ENCODE measurements at places on chromosomes 12 and 14. TPM values are rescaled to one million over a fixed set of nuclear protein-coding genes. Genes with fewer than 3 reads are reported as not detected.

GRCh38 chr14:96205059-96205977 lies 679 bp downstream of the BDKRB2 start:
- H3K36me3 ChIP-seq, result no peaks in the 10 kb centered on the region
- H3K27ac ChIP-seq, result no peak overlapping the region
- DNase-seq, result no peak
- H3K27me3 ChIP-seq, result peaks cover 28% of the 10 kb centered on the region

DNA sequence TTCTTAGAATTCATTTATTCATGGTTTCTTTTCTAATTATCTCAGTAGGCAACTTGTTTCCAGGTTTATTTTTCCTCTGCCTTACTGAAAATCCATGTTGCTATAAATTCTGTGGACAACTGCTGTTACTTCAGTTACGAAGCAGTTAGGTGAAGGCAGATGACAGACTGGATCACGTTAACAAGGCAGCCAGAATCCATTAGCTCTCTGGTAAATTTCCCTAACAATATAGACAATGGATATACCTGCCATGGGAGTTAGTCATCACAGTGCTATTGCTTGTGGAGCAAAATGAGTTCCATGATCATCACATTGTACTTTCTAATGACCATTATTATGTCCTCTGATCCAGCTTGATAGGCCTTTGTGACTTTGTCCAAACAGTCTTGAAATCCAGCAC lies 291.5 kb downstream of the NELL2 start:
- no peak overlapping the region for H3K4me3 ChIP-seq
- H3K27me3 ChIP-seq, result no peaks in the 10 kb centered on the region
- H3K27ac ChIP-seq, result no peak overlapping the region
- H3K4me1 ChIP-seq, result peaks cover 3% of the 10 kb centered on the region

DNA sequence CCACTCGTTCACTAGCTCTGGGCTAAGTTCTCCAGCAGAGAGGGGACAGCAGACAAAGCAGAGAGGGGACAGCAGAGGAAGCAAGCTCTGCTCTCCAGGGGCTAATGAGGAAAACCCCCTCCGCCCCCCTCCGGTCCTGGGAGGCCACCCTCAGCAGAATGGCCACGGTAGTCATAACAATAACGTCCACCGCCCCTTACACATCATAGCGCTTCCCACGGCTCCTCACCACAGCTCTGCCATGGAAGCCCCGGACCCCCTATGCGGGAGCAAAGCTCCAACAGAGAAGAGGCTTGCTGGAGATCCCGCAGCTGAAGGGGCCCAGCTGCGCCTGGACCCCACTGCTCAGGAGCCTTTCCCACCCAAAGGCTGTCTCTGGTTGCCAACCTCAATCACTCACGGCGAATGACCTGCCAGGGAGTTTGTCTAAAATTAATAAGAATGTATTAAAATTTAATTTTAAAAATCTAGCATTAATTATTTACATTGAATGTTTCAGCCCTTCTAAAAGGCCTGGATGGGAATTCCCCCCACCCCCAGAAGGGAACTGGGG lies 17.4 kb downstream of the BEGAIN start:
- H3K27ac ChIP-seq, result no peak overlapping the region
- peaks cover 8% of the 10 kb centered on the region for H3K4me1 ChIP-seq

LBHD2 gene
- total RNA-seq, result not detected

DNA sequence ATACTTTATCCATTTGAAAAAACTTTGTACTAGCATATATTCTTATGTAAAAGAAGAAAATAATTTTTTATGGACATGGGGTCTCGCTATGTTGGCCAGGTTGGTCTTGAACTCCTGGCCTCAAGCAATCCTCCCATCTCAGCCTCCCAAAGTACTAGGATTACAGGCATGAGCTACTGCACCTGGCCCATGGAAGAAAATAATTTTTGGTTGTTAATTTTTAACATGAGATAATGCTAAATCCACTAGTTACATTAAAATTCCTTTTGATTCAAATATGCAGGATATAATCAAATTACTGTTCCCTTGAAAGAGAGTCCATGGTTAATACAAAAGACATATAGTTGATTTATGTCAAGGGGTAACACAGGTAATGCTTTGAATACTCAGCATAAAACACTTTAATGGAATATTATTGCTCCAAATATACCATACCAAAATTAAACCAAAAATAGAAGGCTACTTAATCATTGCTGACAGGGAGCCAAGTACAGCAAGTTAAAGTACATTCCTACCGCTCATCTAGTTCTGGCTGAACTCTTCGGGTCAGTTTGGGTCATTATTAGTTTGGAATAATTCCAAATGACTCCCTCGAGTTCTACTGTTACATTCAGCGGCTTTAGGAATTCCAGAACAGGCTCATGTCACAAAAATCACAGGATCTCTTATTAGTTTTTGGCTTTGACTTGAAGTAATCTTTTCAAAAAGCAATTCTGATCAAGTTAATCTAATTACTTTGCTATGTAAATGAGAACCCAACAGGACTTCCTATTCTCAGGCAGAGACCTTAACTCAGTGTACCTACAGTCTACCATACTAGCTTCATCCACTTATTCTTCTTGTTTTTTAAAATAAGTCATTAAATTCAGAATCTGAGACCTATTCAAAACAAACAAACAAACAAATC lies 6.1 kb downstream of the SOS2 start:
- no peak overlapping the region for H3K4me3 ChIP-seq
- peaks cover 47% of the 10 kb centered on the region for H3K4me1 ChIP-seq
- H3K27me3 ChIP-seq, result no peaks in the 10 kb centered on the region
- H3K36me3 ChIP-seq, result peaks cover 4% of the 10 kb centered on the region

PTPRB gene
- not detected for total RNA-seq

GRCh38 chr12:84702001-84702400 lies 210.6 kb downstream of the SLC6A15 start:
- H3K36me3 ChIP-seq, result no peaks in the 10 kb centered on the region
- H3K27me3 ChIP-seq, result no peaks in the 10 kb centered on the region
- no peak overlapping the region for H3K27ac ChIP-seq
- no peak for DNase-seq

DNA sequence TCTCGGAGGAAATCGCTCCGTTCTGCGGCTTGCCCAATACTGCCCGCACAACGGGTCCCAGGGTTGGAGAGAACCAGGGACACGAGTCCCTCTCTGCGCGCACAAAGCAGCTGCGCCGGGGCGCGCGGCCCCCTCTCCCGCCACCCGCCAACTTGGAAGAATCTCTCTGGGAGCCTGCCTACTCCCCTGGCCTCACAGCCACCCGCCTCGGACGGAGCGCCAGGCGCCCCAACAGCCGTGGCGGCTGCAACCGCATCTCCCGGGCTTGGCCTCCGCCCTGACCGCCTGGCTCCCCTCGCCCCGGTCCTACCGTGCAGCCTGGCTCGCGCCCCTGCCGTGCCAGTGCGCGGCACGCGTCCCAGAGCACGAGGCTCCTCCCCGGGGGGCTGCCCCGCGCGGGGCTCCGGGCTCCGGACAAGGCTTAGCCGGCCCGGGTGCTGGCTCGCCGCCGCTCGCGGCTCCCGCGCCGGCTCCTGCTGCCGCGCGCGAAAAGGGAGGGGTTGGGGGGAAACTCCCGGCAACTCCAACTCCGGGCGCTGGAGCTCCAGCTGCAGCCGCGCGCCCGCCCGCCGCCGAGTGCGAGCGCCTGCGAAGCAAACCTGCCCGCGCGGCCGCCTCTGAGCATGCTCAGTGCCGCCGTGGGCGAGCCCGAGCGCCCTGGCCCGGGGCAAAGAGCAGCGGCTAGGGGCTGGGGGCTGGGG lies at the start of gene STXBP6:
TSS of gene STXBP6 (minus strand) at position 580 of the 701 bp plus-strand sequence. CDS start 75,329 bp downstream, outside the sequence.
- peaks cover 9% of the 10 kb centered on the region for H3K4me1 ChIP-seq
- H3K27me3 ChIP-seq, result peaks cover 35% of the 10 kb centered on the region
- H3K27ac ChIP-seq, result no peak within 1 kb of the TSS
- peak within 1 kb of the TSS; percentile 51 for H3K4me3 ChIP-seq
- no peaks in the 10 kb centered on the region for H3K36me3 ChIP-seq

- H3K27ac ChIP-seq, result no peak overlapping the region
- no peaks in the 10 kb centered on the region for H3K4me1 ChIP-seq
- no peak overlapping the region for H3K4me3 ChIP-seq
- H3K27me3 ChIP-seq, result peaks cover 10% of the 10 kb centered on the region
Observed at GRCh38 chr12:109029411-109029810, 8.5 kb upstream of the SVOP start.

DNA sequence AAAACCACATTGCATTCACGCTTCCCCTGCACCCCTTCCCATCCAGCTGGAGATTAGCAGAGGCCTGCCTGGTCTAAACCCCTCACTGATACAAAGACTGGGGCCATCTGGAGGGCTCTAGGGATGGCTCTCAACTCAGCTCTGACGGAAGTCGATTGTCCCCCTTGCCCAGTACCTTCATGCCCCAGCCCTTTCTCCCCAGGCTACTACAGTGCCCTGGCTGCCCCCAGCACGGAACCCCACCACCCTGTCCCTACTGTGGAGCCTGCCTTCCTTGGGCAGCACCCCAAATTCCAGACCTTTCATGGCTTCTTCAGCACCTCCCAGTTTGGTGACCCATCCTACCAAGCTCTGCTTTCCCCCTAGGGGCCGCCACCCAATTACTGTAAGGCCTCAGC lies 25.6 kb downstream of the ZFP36L1 start:
- H3K4me1 ChIP-seq, result peaks cover 40% of the 10 kb centered on the region
- no peak overlapping the region for H3K27ac ChIP-seq
- no peaks in the 10 kb centered on the region for H3K36me3 ChIP-seq
- H3K27me3 ChIP-seq, result no peaks in the 10 kb centered on the region
- H3K4me3 ChIP-seq, result no peak overlapping the region

DNA sequence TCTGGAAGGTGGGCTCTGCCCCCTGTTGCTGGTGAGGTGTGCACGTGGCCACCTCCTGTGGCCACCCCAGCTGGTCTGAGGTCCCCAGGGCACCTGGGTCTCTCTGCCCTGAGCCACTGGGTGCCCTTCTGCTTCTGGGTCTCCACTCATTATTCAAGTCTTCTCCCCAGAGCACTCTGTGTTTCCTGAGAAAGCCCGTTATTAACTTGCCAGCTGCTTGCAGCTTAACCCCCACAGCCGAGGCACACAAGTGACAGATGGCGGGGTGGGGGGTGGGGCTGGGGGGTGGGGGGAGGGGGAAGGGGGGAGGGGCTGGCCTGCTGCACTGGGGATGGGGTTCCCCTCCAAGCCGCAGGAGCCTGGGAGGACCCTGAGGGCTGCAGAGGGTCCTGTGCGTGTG lies 40.5 kb downstream of the FBRSL1 start:
- H3K27me3 ChIP-seq, result no peaks in the 10 kb centered on the region
- no peaks in the 10 kb centered on the region for H3K4me1 ChIP-seq
- H3K27ac ChIP-seq, result no peak overlapping the region
- no peak for DNase-seq

- peaks cover 1% of the 10 kb centered on the region for H3K27me3 ChIP-seq
- no peak overlapping the region for H3K4me3 ChIP-seq
- H3K4me1 ChIP-seq, result no peaks in the 10 kb centered on the region
- DNase-seq, result no peak
- H3K36me3 ChIP-seq, result no peaks in the 10 kb centered on the region
Observed at GRCh38 chr12:95151406-95151805, 65.9 kb downstream of the FGD6 start.

DNA sequence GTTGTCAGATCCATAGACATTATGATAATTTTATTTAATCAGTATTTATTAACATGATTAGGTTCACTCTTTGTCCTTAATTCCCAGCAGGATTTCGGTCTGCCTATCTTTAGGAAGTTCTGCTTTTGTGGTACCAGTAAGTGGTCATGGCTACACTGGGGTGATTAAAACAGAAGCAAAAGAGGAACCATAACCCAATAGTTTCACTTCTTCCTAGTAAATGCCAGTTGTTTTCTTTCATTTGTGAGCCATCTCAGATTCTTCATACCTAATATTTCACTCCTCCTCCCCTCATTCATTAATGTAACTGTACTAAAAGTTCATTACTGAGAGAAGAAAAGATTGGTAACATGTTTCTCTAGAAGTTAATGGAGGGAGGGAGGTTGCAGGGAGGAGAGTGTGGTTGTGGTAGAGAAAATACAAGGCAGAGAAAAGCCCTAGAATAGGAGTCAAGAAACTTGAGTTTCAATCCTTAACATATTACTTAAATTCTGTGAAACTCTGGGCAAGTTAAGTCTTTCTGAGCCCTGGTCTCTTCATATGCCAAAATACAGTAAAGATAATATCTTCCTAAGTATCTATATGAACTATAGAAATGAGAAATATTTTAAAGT lies 101.2 kb downstream of the PEBP1 start:
- H3K27me3 ChIP-seq, result no peaks in the 10 kb centered on the region
- H3K4me3 ChIP-seq, result no peak overlapping the region
- peaks cover 1% of the 10 kb centered on the region for H3K4me1 ChIP-seq
- no peak for DNase-seq
- peaks cover 26% of the 10 kb centered on the region for H3K36me3 ChIP-seq

PLEKHH1 gene
- total RNA-seq, result 1.7 TPM

- no peak for DNase-seq
- peaks cover 24% of the 10 kb centered on the region for H3K4me1 ChIP-seq
- H3K27me3 ChIP-seq, result peaks cover 34% of the 10 kb centered on the region
- H3K36me3 ChIP-seq, result no peaks in the 10 kb centered on the region
- no peak overlapping the region for H3K27ac ChIP-seq
- H3K4me3 ChIP-seq, result peak overlapping the region; percentile 24
Observed at GRCh38 chr12:50058743-50059312, 1.4 kb downstream of the ASIC1 start.

DNA sequence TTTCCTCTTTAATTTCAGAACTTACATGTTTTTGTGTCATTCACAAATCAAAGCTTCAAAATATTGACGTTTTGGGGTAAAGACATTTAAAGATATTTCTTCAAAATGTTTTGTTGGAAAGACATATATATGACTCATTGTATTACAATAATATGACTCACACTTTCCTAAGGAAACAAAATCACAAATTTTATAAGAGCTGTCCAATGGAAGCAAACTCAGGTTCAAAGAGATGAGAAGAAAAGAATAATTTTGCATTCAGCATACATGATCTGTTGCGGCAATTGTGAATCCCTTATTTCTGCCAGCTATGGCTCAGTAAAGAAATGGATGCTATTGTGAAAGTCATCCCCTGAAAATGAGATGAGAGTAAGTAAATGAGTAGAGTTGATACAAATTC lies 82.7 kb downstream of the GRIP1 start:
- H3K27ac ChIP-seq, result no peak overlapping the region
- no peak for DNase-seq
- H3K4me1 ChIP-seq, result no peaks in the 10 kb centered on the region
- H3K27me3 ChIP-seq, result peaks cover 2% of the 10 kb centered on the region
- H3K36me3 ChIP-seq, result no peaks in the 10 kb centered on the region
- no peak overlapping the region for H3K4me3 ChIP-seq

GRCh38 chr14:53630336-53630735 lies 326.3 kb downstream of the BMP4 start:
- no peaks in the 10 kb centered on the region for H3K36me3 ChIP-seq
- DNase-seq, result no peak
- no peak overlapping the region for H3K4me3 ChIP-seq

DNA sequence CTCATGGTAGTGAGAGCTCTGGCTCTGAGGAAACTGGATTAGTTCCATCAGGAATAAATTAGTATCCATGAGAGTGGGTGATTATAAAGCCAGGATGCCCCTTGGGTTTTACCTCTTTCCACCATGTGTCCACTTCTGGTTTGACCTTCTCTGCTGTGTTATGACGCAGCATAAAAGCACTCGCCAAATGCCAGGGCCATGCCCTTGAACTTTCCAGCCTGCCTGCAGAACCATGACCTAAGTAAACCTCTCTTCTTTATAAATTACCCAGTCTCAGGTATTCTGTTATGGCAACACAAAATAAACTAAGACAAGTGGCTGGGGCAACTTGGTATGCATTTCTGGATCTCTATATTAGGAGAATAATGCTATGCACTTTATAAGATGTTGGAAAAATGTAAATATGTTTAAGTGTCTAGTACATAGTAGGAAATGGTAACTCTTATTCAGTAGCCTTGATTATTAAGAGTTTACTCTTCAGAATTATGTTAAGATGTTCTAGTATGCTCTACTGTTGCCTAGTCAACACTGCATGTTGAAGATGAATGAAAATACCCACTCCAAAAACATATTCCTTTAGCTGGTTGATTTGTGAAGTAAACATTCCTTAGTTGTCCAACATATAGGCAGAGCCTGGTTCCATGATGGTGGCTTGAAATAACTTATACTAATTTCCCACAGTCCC lies 455.6 kb upstream of the TMPO start:
- no peak for DNase-seq
- H3K4me1 ChIP-seq, result no peaks in the 10 kb centered on the region
- H3K27me3 ChIP-seq, result no peaks in the 10 kb centered on the region
- no peak overlapping the region for H3K4me3 ChIP-seq

YLPM1 gene
- 51.8 TPM for total RNA-seq

Data from activated CD4-positive, alpha-beta memory T cell treated with anti-CD3 and anti-CD28 coated beads for 36 hours (primary cell).